NCI-H1092 treated with DMSO at 0.1 percent for 48 hours (cell line): ENCODE measurements at places on chromosomes 6 and 20.

GRCh38 chr20:41089555-41089954 lies 47.8 kb upstream of the PLCG1 start:
- DNase-seq = no peak

DNA sequence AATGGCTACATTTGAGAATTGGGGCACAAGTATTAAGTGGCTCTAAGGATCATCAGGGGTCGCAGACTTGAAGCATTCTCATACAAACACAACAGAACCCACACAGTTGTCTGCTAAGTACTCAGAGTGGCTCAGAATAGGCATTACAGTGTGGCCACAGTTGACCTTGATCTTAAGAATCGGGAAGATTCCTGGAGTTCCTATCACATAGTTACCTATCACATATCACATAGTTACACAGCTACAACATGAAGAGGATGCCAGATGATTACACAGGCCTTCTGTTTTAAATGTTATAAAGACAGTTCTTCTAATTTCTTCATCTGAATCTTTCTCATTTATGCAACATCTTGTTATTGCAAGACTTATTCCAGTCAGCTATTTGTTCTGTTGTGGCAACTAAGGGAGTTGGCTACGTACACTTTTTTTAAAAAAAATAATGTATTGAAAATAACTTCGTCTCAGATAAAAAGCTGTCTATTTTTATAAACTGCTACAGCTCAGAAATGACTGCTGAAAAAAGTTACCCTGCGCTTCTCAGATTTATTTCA lies 129.0 kb downstream of the REV3L start:
- no peak for DNase-seq

DNA sequence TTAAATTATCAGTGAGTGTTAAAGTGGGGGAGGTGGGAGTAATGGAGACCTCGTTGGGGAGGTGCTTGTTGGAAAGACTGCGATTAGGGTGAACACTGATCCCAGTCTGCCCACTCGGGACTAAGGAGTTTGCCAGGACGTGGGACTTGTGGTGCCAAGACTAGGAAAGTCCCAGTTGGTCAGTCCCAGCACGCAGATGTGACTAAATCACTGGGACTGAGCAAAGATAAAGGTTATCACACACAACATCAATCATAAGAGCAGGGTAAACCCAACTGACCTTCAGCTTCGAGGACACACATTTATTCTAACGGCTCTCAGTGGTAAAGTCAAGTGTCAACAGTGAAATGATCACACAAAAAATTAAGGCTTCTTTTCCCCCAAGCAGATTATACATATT lies 45.5 kb downstream of the PDE10A start:
- no peak for DNase-seq

GRCh38 chr6:167932468-167933276 lies 64.8 kb upstream of the KIF25 start:
- no peak for DNase-seq

GRCh38 chr6:13452346-13453117 lies 34.9 kb downstream of the GFOD1 start:
- no peak for DNase-seq

DNA sequence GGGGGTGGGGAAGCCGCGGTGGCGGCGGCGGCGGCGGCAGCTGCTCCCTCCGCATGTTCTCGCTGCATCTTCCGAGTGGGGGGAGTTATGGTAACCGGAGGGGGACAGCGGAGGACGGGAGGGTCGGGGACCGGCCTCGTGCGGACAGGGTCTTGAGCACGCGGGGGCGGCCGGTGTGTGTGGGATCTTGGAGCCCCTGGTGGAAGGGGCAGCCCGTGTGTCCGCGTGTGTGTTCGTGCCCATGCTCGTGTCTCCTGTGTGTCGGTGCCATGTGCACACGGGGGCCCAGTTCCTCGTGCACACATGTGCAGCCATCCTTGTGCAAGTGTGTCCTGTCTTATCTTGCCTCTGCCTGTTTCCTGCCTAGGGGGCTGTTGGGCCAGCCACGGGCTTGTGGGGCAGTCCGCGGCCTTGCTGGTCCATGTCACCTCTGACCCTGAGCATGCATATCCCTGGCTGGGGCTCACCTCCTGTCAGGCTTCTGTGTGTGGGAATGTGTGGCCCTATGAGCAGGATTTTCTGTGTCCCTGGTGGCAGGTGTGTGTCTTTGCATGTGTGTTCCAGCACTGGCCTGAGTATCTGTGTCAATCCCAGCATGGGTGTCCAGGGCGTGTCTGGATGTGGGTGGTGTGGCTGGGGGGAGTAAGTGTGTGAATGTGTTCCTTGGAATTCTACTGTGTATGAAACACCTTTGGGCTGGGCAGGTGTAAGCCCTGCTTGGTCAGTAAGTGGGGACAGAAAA lies 8.5 kb downstream of the SYNGAP1 start:
- DNase-seq = no peak

DNA sequence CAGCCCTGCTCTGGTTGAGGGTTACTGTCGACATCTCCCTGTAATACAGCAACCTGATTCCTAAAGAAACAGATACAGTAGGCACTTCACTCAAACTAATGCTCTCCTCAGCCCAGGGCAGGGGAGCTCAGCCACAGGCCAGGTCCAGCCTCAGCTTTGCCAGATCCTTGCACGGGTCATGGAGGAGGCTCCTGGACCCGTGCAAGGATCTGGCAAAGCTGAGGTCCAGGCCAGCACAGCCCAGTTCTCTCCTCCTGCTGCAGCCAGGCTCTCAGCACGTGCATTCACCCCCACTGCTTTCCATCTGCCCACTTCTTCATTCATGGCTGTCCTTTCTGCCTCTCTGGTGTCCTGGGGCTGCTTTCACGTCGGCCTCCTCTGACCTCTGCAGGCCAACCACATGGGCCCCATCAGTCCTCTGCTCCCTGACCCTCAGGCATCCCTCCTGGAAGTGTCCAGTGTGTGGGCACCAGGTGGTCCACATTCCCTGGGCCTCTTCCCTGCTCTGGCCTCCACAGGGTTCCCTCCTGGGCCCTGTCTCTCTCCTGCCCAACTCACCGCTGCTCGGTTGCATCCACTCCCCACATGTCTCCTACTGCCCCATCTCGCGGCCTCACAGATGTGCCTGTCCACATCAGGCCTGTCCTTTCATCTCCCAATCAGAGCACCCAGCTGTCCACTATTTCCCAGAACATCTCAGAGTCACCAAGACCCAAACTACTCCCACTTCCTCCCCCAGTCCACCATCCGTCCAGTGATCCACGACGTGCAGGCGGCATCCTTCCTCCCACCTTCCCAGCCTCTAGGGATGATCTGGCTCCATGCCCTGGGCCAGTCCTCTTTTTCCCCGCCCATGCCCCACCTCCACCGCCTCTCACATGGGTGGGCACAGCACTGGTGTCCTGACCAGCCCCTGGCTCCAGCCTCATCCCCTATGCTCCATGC lies 11.8 kb upstream of the CD93 start:
- no peak for DNase-seq

DNA sequence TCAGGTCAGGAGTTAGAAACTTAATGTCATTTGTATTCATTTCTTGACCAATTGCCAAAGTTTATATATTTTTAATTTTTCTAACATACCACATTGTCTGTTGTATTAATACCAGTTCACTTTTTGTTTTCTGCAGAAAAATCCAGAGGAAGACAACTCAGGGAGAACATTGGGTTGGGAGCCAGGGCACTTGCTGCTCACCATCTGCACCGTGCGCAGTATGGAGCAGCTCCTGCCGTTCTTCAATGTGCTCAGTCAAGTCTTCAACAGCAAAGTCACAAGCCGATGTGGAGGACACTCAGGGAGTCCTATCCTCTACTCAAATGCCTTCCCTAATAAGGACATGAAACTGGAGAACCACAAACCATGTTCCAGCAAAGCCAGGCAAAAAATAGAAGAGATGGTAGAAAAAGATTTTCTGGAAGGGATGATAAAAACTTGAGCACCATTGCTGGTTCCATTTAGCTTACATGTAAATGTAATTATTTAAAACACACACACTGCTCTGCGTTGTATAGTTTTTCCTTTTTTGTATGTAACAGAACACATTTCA lies 25.3 kb downstream of the PGM3 start:
- DNase-seq = no peak

DNA sequence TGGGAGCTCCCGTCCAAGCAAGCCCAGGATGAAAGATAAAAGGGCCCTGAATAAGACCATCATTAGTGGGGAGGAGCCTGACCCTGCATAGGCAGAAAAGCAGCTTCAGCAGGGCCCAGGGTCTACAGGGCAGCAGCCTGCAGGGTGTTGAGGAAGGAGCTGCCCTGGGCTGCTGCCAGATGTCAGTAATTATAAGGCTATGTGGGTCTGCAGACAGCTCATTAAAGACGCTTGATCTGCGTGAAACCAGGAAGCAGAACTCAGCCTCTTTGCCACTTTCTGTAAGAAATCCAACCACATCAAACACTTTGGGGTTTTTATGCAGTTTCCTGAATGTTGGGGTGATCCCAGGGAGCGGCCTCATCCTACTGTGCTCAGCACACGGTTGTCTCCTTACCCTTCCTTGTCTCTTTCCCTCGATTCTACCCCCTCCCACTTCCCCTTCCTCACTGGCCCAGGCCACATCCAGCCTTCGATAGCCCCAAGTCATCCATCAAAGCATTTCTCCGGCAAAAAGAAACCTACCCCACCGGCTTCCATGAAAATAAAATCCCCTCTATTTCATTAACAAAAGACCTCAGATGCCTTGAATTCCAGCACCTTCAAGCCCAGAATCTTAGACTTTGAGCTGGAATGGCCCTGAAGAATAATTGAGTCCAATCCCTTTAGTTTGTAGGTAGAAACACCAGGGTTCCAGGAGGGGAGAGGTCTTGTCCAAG lies 1.0 kb upstream of the TGM6 start:
- no peak for DNase-seq

- DNase-seq = no peak
These were observed 115.5 kb upstream of the MARCKS start for GRCh38 chr6:113741651-113742050.

GRCh38 chr6:70423189-70424134 lies 10.2 kb downstream of the FAM135A start:
- DNase-seq = no peak
